ENCODE measurements at places on chromosomes 4 and X.

DNA sequence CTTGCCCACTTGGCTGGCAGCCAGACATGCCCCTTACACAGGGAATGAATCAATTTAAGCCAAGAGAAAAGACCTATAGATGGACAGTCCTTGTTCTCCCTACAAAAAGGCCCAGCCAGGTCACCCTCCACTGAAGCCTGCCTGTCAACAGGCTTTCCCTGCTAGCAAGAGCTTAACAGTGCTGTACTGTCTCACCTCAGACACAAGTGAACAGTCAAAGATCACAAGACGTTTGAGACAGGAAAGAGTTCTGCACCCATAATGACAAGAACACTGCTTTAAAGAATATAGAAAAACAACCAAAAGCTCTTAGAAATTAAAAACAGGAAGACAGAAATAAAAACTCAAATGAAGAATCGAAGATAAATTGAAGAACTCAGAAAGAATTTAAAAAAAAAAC lies 4.6 kb downstream of the RNF175 start:
- no peak for DNase-seq

GRCh38 chr4:11564021-11564420 lies 135.3 kb upstream of the HS3ST1 start:
- no peak for DNase-seq

DNA sequence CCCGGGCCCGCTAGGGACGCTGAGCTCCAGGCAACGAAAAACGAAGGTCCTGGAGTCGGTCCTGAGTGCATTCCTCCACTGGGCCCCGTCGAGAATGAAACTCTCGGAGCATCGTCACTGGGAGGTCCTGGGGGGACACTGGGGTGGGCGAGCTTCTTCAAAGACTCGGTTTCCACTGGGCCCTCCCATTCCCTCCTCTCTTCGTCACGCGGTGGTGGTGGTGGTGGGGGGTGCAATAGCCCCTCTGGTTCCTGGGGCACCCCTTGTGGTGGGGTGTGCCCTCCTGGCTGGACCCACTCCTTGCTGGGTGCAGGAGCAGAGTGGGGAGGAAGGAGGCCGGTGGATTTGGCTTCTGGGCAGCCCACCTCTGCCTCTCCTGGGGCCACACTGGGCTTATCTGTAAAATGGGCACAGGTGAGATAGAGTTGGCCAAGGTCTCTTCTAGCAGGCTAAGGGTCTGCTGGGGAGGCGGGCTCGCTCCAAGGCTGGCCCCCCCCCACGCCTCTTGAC lies 12.9 kb downstream of the HMX1 start:
- DNase-seq, result no peak

- no peak for DNase-seq
Observed at GRCh38 chrX:64427281-64427680, 32.0 kb upstream of the MTMR8 start.

- DNase-seq, result no peak
Observed at GRCh38 chrX:109347632-109348031, 134.3 kb downstream of the GUCY2F start.

DNA sequence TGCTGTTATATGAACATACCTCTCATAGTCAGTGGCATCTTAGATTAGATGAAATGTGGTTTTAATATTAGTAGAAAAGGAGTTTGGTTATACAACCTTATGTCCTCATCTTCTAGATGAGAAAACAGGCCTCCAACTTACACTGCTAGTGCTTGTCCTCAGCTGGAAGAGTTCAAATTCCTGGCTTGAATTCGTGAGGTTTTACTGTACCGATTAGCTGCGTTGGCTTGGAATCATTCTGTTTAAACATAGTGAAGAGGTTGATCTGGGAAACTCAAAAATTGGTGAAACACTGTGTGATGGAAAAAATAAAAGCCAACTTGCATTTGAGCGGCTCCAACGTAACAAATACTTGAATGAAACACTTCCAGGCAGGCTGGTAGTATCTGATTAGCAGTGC lies 81.0 kb downstream of the LNX1 start:
- DNase-seq, result no peak

- no peak for DNase-seq
Observed at GRCh38 chr4:815464-816146, 10.3 kb downstream of the CPLX1 start.

- DNase-seq, result no peak
Observed at GRCh38 chr4:26299254-26299882, 21.4 kb upstream of the RBPJ start.

DNA sequence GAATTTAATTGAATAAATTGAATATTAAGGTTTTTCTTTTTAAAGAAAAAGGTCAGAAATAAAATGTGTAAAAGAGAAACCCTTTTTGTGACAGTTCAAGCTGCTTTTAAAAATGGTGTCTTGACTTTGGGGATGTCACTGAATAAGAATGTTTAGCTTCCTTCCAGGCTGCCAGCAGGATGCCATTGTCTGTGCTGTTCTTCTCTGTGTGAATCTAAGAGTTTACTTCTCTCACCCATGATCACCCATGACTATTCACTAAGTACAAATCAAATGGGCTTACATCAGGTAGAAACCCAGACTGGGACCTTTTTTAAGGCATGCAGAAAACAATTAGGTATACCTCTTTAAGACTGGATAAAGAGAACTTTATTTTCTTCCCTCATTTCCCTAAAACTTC lies 115.3 kb downstream of the DACH2 start:
- no peak for DNase-seq

- no peak for DNase-seq
Observed at GRCh38 chrX:3177851-3178250, 136.6 kb downstream of the ARSF start.

- DNase-seq, result no peak
Observed at GRCh38 chrX:24692305-24692704, 1.4 kb upstream of the POLA1 start.

DNA sequence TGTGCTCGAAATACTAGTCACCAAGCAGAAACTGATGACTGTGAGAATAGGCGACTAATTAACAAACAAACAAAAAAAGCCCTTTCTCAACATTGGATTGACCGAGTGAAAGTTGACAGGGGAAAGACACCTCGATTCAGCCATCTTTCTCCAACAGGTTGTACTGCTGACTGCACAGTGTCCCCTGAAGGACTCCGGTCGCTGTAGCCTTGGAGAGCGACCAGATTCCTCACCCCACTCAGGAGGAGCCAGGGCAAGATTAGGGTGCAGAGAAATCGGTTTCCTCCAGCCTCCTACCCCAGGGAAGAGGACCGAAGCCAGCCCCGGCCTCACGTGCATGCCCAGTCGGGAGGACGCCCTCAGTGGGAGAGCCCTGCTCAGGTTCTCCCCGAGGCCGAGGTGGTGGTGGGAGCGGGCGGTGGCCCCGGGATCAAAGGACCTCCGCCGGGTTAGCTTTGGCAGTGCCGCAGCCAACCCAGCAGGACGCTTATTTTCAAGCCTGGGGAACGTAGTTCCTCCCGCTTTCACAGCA lies 1.1 kb upstream of the RAP1GDS1 start:
- peak; percentile 13 for DNase-seq

DNA sequence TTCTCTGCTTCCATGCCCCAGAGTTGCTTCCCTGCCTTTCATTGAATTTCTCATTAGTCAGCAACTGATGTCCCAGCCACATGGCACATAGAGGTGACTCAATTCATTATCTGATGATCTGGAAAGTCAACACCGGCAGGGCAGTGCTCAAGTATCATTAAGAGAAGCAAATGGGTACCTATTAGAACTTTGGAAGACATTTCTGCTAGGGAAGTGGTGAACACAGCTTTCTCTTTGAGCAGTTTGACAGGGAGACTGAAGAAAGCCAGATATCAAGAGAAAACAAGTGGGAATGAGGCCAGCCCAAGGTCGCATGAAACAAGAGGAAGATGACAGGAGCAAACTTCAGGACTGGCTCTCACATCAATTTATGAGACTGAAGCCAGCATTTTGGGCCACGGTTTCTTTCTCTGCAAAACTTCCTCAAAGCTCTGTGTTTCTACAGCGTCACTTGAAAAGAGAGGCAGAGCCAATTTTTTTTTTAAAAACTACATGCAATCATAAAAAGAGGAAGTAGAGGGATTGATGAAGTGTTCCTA lies 108.3 kb upstream of the RPS6KA3 start:
- DNase-seq, result no peak

- no peak for DNase-seq
Observed at GRCh38 chrX:82208975-82209374, 1007.1 kb downstream of the SH3BGRL start.

GRCh38 chrX:97402333-97402732 lies 518.6 kb downstream of the RPA4 start:
- no peak for DNase-seq

- DNase-seq, result no peak
Observed at GRCh38 chrX:135347381-135348016, 38.2 kb downstream of the ETDC start.
